ENCODE measurements at places on chromosomes 11 and 22.

- no peak for DNase-seq
These were observed 1242.5 kb downstream of the TBC1D22A start for GRCh38 chr22:48004936-48005335.

DNA sequence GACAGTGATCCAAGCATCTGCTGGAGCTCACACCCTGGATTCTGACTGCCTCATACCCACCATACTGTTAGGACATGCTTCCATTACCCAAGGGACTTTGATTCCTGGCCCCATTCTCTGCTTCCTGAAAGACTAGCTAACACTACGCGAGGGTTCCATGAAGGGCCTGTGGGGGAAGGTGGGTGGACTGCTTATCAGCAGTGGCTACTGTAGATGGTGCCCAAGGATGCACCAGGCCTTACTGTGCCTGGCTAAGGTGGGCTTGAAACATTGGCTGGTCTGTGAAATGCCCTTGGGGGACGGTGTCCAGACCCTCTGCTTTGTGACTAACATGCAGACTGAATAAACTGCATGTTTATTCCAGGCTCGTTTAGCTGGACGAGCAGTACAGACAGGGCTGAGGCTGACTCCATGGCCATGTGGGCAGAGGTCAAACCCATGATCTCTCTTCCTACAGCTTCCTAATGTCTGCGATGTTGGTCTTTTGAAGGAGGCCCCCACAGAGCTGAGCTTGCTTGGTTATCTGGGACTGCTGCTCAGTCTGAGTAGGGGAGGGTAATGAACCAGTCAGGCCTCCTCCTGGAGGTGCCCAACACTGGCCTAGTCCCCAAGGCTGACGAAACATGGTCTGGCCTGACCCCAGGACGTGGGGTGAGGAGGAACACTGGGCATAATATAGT, 48.3 kb upstream of the PHOX2A start:
- DNase-seq, result no peak

GRCh38 chr11:65301491-65302329, 13.0 kb upstream of the CDC42EP2 start:
- no peak for DNase-seq

DNA sequence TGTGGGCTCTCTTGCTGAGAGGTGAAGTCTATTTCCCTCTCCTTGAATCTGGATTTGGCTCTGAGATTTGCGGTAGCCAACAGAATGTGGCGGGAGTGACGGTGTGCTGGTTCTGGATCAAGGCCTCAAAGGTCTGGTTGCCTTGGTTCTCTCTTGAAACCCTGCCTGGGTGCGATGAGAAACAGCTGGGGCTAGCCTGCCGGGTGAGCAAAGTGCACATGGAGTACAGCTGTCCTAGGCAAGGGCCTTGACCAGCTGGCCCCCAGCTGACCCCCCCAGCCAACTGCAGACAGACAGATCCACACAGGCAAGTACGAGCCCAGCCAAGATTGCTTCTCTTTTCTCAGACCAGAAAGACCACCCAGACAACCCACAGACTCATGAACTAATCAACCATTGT, 10.8 kb downstream of the SUN2 start:
- DNase-seq, result no peak

- DNase-seq, result no peak
These were observed 9.9 kb upstream of the SLC37A2 start for GRCh38 chr11:125053167-125053566.

DNA sequence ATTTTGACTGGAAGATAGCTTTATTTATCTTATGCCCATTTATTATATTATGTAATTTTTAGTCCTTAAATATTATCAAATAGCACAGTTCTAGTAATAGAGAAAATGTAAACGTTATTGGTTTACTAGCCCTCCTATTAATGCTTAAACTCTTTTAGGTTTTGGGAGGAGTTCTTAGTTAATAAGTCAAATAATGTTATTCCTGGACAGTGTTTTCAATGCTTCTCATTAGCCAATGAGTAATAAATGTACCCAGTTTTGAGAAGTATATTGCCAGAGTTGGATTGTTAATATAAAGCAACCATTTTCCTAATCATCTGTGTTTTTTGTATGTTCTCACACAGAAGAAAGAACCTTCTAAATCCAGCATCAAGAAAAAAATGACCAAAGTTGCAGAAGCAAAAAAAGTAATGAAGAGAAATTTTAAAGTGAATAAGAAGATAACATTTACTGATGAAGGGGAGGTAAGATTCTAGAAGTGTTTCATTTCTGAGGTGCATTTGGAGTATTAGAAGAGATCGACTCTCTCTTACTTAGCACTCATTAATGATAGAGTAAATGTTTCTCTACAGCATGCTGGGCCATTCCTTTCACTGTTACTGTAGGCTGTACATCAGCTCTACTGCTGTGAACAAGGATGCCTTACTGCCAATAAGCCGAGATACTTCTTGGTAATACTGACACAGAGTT, 173.4 kb downstream of the DDX10 start:
- no peak for DNase-seq

DNA sequence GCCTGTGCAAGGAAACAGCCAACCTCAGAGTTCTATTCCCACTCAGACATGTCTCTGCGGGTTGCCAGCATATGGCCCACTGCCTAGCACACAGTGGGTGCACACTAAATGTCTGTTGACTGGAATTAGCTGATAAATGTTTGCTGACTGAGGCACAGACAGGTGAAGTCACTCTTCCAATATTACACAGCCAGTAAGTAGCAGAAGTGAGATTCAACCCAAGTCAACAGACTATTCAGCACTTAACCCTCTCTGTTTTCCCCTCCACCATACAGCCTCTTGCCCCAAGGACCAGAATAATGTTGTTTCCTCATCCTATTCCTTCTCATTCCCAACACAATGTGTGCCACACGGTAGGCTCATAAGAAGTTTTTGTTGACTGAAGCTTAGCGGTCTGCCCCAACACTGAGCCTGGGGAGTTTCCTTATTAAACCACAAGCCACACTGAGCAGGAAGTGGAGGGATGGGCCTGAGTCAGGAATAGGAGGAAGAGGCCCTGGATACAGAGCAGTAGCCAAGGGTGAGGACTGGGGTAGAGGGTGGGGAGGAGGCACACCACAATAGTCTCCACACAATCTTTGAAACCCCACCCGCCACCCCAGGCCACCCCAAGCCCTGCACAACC, 15.7 kb upstream of the IL10RA start:
- no peak for DNase-seq

GRCh38 chr11:47863189-47863897, 15.2 kb upstream of the NUP160 start:
- DNase-seq, result no peak

DNA sequence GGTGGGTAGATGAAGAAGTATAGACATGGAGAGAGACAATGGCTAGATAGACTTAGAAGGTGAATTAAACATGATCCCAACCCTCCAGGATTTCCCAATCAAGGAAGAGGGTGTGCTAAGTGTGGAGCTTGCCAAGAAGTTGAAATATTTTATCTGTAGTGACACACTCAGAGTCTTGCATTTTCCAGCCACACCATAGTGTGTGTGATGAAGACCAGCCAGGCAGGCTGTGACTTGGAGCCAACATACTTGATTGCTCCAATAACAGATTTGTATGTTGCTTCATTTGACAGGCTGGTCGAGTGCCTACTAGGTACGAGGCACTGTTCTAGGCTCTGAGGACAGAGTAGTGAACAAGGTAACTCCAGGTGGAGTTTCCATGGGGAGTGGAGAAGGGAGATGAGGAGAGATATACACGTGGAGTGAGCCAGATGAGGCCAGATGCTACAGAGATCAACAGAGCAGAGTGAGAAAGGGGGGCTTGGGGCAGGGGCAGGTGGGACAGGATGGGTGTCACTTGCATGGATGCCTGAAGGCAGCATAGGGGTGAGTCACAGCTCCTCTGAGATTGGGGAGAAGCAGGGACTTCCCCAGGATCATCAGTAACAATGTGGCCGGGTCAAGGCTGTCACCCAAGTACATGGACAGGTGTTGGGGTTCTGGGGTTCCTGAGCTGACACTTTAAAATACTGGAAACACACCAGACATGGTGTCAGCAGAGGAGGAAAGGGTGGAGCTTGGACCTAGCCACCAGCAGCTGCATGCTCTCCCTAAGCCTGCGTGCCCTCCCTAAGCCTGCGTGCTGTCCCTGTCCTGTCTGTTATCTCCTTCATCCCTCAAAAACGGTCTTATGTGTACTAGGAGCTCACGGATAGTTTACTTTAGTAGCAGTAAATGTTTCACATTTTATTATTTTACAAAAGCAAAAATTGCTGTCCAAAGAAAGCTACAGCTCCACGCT, 23.6 kb downstream of the PDGFB start:
- no peak for DNase-seq

GRCh38 chr11:111981270-111981669, 43.9 kb upstream of the DLAT start:
- no peak for DNase-seq

- no peak for DNase-seq
These were observed 25.1 kb downstream of the OR2AG2 start for GRCh38 chr11:6746626-6747025.

DNA sequence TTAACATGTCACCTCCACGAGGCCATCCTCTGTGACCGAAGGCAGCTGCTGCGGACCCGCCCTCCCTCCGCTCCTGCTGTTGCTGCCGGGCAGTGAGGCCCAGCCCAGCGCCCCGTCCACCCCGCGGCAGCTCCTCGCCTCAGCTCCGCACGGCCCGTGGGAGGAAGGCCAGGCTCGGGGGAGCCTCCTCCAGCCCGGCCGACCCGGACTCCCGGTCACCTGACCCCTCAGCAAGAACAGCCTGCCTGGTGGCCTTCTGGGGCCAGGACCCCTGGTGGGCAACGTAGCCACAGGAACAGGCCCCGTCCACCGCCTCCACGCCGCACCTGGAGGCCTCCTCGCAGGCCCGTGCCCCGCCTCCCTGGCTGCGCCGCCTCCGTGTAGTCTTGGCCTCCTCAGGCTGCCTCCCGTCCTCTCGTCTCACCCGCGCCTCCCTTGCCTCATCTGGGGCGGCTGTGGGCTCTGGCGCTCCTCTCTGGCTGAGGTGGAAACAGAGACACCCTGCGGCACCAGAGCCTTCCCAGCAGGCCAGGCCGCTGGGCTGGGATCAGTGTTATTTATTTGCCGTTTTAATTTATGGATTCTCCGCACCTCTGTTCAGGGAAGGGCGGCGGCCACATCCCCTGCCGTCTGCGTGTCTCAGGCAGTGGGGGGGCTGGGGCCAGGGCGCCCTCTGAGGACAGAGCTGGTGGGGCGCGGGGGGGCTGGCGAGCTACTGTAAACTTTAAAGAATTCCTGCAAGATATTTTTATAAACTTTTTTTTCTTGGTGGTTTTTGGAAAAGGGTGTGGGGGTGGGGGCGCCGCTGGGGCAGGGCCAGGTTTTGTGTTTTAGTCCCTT, 25.4 kb downstream of the MOB2 start:
- no peak for DNase-seq

GRCh38 chr11:120610111-120610510, 98.6 kb downstream of the GRIK4 start:
- DNase-seq, result no peak

DNA sequence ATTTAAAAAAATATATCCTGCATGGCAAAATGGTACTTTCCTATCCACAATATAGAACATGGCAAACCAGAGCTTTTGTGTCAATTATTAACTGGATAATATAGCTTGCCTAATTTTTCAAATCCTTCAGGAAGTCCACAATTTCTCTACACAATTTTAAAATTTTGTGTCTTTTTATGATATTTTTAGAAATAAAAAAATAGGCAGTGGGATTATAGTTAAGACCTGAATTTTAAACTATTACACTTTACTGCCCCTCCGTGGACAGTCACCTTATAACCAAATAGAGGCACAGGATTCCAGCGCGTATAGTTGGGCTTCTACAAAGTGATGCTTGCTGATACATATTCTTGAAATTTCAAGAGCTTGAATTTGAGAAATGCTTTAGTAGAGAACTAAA, 2.1 kb upstream of the DMC1 start:
- no peak for DNase-seq

- no peak for DNase-seq
These were observed 10.5 kb downstream of the HEPHL1 start for GRCh38 chr11:94031625-94032024.

GRCh38 chr11:64163951-64164350, 2.0 kb downstream of the MACROD1 start:
- no peak for DNase-seq

DNA sequence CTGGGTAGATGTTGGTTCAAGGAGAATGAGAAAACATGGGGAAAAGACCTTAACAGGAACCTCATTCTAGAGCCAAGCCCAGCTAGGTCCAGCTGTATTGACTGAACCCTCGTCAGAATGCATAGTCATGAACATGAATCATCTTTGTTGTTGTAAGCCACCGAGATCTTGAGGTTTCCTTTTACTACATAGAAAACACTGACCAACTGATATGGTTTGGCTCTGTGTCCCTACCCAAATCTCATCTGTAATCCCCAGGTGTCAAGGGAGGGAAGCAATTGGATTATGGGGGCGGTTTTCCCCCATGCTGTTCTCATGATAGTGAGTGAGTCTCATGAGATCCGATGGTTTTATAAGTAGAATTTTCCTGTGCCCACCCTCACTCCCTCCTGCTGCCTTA, 19.4 kb upstream of the PHOX2A start:
- no peak for DNase-seq

DNA sequence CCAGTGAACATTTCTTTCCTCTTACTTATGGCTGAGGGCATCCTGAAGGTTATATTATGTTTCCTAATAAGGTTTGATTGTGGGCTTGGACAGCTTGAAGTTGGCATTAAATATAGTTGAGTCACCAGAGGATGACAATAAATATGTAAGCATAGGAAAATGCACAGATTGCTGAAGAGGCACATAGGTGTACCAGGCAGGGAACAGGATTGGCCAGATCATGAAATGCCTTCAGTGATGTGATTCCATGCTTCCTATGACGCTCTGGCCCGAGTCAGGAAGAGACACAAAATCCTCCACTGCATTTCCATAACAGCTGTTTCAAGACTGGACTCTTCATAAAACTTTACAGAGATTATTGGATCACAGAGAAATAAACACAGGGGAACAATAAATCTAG, 41.4 kb upstream of the SYN3 start:
- DNase-seq, result no peak

GRCh38 chr11:78299000-78299710, 110.4 kb downstream of the USP35 start:
- no peak for DNase-seq

GRCh38 chr22:46934746-46935491, 172.5 kb downstream of the TBC1D22A start:
- DNase-seq, result no peak

GRCh38 chr22:49768951-49769690, 58.6 kb downstream of the BRD1 start:
- DNase-seq, result no peak

DNA sequence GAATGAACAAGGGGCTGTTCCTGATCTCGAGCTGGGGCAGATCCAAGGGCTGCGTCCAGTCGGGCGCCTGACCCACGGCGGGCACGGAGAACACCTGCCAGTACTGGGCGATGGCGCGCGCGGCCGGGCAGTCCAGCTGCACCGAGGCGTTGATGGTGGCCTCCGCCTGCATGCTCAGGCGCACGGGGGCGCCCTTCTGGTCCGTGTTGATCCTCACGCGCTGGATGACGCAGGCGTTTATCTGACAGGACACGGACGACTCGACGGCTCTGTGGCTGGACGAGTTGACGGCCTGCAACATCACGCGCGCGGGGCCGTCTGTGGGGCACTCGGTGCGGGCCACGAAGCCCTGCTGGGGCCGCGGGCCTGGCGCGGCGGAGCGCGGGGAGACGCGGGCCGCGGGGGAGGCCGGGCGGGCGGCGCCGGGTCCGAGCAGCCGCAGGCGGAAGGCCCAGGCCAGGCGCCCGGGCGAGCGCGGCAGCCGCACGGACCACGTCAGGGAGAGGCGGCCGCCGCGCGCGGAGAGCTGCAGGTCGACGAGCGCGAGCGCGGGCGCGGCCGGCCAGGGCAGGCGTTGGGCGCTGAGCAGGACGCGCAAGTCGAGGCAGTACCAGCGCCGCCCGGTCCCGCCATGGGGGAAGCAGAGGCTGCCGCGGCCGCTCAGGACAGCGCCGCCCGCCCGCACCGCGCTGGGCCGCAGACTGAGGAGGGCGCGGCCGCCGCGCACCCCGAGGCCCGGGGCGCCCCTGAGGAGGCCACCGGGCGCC, 511 bp downstream of the PKDREJ start:
- no peak for DNase-seq
